ENCODE measurements at places on chromosomes 11 and 22. TPM values are rescaled to one million over a fixed set of nuclear protein-coding genes. Genes with fewer than 3 reads are reported as not detected.

DNA sequence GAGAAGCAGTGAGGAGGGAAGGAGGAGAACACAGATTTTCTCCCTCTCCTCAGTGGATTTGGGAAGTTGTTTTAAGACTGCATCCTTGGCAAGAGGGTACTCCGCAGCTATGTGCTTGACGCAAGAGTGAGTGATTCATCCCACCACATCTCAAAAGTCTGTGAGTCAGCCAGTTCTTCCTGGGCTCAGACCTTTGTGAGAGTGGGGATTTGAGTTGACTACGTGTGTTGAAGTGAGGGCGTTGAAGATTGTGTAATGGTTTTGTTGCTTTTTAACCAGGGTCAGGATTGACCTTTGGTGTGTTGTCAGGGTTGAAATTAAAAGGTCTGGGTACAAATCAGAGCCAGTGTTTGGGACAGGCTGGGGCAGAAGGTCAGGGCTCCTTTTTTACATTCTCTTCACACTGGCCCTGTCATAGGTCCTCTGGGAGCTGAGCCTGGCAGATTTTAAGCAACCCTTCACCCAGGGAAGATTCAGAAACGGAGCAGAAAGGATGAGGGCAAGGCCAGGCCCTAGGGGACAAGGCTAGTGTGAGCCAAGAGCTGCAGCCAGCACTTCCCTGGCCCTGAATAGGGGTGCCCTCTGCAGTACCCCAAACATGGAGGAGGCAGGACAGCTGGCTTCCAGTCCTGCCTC lies 4.2 kb upstream of the C11orf86 start:
- DNase-seq, result no peak

DNA sequence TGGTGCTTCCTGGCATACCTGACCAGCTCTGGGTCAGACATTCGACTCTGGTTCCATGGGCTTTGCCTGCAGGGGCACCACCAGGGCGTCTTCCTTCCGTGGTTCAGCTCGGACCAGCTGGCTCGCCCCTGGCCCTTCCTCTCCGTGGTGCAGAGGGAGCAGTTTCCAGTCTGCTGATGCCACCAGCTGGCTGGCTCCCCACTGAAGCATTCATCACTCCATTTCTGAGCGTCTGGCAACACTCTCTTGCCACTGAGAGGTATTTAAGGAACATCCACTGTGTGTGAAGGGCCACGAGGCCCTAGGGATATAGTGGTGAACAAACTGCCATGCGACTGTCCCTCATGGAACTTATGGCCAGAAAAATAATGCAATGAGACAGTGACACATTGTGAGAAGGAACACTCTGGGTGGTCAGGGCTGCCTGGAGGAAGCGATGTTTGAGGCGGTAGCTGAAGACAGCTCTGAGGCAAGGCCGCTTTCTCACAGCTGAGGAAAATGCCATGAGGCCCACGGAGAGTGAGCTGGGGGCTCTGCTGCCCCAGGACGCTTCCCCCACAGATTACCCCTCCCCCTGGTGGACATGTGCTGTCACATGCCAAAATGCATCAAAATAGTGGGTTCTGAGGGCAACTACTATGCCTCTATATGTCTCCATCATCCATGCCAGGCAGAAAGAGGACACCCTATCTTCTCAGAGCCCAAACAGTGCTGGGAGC lies 44.9 kb upstream of the ARFGAP3 start:
- no peak for DNase-seq

DNA sequence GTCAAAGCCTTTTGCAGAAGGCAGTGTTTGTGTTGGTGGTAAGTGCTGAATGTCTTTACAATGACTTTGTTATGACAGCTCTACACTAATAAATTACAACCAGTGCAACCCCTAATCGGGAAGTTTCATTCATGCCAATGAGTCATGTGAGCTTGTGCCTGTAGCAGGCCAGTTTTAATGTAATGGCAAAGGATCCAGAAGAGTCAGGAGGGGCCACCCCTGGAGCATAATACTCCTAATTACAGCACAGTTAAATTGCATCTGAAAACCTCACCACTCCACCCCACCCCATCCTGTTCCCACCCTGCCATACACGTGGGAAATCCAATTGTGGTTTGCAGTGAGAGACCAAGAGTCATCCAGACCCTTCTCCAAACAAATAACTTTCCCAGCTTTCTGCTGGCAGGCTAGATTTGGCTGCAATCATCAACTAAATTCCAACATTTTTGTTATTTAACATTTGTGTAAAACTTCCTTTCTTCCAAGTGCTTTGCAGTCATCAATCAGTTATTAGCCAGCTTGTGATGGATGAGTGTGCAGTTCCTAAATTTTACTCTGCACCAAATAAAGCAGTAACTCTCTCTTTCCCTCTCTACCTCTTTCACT lies 277.3 kb upstream of the FAT3 start:
- DNase-seq, result no peak

GRCh38 chr22:35519306-35520000 lies 21.2 kb upstream of the RASD2 start:
- DNase-seq, result no peak

DNA sequence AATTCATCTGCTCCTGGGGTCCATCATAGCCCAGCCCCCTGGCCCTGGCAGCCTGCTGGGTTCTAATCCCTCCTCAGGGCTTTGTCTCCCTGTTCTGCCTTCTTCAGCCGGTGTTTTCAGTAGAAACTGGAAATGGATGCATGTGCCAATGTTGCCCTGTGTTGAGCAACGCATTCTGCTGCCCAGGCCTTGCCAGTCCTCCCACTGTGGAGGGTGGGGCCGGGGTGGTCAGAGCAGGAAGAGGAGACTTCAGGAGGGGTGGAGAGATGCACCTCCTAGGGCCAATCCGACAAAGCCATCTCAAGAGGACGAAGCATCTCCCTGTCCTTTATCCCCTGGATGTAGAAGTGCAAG lies 27.6 kb upstream of the ZBTB16 start:
- DNase-seq, result no peak

GRCh38 chr11:69113226-69113625 lies 42.5 kb upstream of the SMIM38 start:
- no peak for DNase-seq

DNA sequence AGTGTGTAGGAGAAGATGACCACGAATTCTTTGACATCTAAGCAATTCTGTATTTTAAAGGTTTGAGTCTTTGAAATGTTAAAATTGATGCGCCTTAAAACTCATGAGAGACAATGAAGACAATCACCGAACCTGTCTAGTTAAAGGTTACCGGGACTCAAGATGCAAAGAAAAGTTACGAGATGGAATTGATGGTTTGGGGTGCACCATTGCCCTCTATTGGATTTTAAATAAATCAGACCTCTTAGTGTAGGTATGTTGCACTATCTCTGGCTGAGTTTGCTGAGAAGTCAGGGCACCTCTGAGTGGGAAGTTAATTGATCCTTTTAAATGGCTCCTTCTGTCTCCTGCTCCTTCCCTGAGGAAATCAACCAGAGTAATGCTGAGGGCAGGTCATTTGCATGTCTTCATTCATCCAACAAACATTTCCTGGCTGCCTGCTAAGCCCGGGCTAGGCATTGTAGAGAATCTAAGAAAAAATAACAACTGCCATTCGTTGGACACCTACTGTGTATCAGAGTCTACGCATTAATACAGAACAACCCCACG lies 19.4 kb upstream of the TMA7B start:
- DNase-seq, result no peak

GRCh38 chr11:73451896-73452295 lies 75.7 kb downstream of the RELT start:
- DNase-seq, result no peak

DNA sequence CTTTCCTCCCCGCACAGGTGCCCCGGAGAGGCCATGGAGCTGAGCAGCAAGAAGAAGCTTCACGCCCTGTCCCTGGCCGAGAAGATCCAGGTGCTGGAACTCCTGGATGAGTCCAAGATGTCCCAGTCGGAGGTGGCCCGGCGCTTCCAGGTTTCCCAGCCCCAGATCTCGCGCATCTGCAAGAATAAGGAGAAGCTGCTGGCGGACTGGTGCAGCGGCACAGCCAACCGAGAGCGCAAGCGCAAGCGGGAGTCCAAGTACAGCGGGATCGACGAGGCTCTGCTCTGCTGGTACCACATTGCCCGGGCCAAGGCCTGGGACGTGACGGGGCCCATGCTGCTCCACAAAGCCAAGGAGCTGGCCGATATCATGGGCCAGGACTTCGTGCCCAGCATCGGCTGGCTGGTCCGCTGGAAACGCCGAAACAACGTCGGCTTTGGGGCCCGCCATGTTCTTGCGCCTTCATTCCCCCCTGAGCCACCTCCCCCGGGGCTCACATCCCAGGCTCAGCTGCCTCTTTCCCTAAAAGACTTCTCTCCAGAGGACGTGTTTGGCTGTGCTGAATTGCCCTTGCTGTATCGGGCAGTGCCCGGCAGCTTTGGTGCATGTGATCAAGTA lies 1.3 kb downstream of the TIGD3 start:
- no peak for DNase-seq

GRCh38 chr11:97607291-97608000 lies 1217.6 kb downstream of the JRKL start:
- no peak for DNase-seq

DNA sequence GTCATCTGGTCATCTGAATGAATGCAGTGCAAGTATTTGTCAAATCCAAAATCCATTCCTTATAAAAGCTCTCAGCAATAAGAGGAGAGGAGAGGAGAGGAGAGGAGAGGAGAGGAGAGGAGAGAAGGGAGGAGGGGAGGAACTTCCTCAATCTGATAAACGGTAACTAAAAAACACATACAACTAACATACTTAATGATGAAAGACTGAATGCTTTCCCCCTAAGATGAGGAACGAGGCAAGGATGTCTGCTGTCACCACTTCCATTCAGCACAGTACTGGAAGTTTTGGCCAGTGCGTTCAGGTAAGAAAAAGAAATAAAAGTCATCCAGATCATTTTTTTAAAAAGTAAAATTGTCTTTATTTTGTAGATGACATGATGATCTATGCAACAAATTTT lies 80.4 kb downstream of the CD82 start:
- DNase-seq, result no peak

- no peak for DNase-seq
Measured at GRCh38 chr11:9681583-9682372, 17.9 kb downstream of the SWAP70 start.

GRCh38 chr22:38176170-38176741 lies 5.4 kb downstream of the PLA2G6 start:
- DNase-seq, result peak; percentile 84

DNA sequence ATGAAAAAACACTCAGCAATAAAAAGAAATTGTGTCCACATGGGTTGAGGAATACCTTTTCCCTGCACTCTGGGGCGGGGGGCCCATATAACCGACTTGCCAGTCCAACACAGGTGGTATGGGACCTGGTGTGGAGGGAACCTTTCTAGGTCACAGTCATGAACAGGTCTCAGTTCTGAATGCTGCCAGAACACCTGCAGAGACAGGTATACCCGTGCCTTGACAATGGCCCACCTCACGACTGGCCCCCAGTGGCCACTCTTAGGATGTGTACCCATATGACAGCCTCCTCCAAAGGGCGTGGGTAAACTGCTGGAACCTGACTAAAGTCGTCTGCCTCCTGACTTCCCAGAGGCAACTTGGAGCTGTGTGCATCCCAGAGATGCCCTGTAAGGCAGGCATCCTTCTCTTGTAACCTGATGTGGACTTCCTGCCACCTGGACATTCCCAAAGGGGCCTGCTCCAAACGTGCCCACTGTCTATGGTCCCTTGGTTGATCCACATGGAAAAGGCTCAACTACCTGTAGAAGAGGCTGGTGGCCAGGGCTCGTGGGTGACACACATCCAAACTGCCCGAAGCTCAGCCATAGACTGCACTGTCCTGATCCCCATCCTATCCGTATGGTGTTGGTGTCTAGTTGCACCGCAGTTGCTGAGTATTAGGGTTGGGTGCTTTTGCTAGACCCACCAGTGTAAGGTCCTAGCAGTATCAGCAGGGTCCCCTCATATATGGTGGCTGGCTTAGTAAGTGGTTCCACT lies 859.3 kb downstream of the BRD1 start:
- DNase-seq, result no peak

- no peak for DNase-seq
Measured at GRCh38 chr11:121497176-121497998, 44.6 kb upstream of the SORL1-AS1 start.

- no peak for DNase-seq
Measured at GRCh38 chr11:102757823-102758549, 22.4 kb downstream of the MMP10 start.

- peak; percentile 94 for DNase-seq
Measured at GRCh38 chr11:68002938-68003845, 705 bp downstream of the UNC93B1 start.

DNA sequence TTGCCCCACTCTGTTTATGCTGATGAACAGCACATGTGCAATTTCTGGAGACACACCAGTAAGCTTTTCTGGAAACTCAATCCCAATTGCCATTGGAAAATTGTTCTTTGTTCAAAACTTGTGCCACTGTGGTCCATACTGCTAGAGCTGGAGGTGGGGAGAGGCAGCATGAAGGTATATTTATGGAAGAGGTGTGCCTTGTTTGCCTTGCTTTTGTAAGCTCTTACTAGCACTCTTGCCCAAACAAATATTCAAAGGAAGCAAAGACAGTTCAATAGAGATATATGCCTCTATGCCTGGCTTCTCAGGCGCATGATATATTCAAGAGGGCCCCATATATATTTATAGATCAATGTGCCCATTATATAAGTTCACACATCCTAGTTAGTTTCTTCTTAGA lies 42.7 kb downstream of the TIMP3 start:
- no peak for DNase-seq

DNA sequence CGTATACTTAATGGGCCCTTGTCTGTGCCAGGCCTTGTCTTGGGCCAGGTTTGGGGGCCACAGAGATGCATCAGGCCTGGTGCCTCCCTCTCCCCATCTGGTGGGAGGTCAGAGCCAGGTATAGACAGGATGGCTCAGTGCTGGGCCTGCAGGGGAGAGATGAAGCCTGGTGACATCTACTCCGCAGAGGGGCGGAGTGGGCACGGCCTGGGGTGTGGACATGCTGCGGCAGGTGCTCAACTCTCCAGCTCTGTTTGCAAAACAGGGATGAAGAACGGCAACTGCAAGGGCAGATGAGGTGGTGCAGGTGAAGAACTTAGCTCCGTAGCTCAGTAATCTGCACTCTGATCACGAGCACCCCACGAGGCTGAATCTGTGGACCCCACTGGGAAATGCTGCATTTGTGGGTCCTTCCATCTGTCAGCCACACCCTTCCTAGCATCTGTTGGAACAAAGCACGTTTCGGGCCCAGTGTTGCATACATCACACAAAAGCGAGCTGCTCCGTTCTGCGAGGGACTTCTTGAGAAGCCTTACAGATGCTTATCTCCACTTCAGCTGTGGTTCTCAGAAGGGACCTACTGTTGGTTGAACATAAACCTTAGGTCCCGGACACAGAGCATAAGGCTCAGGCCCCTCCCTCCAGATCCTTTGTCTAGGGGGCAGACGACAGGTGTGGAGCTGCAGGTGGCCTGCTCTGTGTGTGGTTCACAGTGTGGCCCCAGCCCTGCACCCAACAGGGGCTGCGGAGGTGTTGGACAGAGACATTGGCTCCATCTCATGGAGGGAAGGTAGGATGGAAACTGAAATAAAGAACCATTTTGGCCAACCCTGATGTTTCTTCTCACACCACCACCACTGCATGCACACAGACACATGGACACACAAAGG lies 78.3 kb downstream of the LRRC32 start:
- no peak for DNase-seq

- no peak for DNase-seq
Measured at GRCh38 chr22:26883393-26883792, 226.0 kb downstream of the MIAT start.

- no peak for DNase-seq
Measured at GRCh38 chr11:7605186-7605943, 67.9 kb downstream of the CYB5R2 start.

Gene SLC37A2
- total RNA-seq, result 3.5 TPM

Gene JAML
- total RNA-seq, result 105 TPM

Gene TIMM8B
- 10.8 TPM for total RNA-seq

Gene RAB30
- total RNA-seq, result 11.2 TPM

Gene ACRV1
- total RNA-seq, result not detected

Gene CDHR5
- total RNA-seq, result not detected

Gene OR51B5
- 2.0 TPM for total RNA-seq

Gene CD6
- 4.2 TPM for total RNA-seq

Gene PNPLA5
- not detected for total RNA-seq

Gene ABTB2
- 5.1 TPM for total RNA-seq
